ENCODE measurements at places on chromosomes 3 and 15.

- no peak for DNase-seq
Observed at GRCh38 chr15:81885135-81885534, 160.7 kb downstream of the MEX3B start.

DNA sequence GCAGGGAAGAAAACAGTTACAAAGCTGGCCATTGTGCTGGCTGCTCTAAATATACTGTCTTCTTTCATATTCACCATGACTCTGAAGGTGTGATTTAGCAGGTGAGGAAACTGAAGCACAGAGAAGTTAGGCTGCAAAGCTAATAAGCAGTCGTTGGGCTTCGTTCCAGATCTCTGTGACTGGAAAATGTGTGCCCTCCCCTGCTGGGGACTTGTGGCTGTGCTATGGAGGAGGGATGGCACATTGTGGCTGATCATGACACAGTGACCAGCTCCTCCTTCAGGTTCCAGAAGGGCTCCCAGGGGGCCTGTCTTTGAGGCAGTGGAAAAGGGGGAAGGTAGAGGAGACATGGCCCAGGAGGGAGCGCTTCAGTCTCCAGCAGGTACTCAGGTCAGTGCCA, 19.2 kb downstream of the PXK start:
- DNase-seq: no peak

DNA sequence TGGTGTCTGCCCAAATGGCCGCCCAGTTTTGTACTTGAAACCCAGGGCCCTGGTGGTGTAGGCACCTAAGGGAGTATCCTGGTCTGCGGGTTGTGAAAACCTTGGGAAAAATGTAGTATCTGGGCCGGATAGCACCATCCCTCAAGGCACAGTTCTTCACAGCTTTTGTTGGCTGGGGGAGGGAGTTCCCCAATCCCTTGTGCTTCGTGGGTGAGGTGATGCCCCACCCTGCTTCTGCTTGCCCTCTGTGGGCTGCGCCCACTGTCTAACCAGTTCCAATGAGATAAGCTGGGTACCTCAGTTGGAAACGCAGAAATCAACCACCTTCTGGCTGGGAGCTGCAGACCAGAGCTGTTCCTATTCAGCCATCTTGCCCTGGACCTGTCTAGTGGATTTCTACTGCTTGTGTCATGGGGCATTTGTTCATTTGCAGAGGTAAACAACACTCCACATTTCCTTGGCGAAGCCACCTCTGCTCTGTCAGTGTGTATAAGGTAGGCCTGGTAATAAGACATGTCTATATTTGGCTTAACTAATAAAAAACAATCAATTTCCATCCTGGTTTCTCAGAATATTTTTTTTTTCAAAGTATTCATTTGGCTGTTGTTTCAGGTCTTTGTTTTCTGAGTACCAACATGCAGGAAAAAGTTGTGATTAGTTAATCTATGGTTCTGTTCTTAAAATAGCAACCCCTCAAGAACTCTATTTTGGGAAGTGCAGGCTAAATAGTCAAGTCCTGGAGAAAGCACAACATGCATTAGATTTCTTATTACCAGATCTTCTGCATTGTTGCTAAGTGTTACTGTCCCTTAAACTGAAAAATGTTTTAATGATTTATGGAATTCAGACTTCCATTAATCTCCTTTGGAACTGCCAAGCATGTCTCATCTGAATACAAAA, 304.3 kb downstream of the ZIC1 start:
- no peak for DNase-seq

DNA sequence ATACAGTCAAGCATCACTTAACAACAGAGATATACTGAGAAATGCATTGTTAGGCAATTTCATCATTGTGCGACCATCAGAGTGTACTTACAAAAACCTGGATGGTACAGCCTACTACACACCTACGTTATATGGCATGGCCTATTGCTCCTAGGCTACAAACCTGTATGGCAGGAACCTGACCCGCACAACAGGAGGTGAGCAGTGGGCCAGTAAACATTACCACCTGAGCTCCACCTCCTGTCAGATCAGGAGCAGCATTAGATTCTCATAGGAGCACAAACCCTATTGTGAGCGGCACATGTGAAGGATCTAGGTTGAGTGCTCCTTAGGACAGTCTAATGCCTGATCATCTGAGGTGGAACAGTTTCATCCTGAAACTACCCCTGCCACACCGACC, 89.7 kb downstream of the SCAPER start:
- no peak for DNase-seq

DNA sequence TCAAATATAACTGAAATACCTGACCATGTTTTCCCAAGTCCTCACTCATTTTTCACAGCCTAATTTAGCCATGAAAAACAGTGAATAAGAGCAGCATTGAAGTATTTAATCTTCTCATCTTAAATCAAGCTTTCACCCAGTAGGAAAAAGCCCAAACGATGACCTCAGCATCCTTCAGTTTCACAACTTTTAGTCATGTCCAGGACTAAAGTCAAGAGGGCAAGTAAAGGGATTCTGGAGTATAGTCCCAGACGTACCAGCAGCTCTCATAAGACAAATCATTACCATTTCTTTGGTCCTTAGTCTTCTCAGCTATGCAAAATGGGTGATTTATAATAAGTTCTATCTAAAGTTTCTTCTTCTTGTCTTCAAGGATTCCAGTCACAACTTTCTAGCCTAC, 237.3 kb downstream of the IL5RA start:
- DNase-seq: no peak

DNA sequence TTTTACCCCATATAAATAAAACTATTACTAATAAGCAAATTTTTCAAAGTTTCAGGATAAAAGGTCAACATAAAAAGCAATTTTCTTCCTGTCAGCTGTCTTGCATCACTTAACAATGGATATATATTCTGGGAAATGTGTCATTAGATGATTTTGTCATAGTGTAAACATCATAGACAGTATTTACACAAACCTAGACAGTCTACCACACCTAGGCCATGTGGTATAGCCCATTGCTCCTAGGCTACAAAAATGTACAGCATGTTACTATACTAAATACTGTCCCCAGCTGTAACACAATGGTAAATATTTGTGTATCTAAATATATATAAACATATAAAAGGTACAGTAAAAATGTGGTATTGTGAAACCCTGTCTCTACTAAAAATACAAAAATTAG, 156.7 kb downstream of the ANO10 start:
- DNase-seq: no peak

DNA sequence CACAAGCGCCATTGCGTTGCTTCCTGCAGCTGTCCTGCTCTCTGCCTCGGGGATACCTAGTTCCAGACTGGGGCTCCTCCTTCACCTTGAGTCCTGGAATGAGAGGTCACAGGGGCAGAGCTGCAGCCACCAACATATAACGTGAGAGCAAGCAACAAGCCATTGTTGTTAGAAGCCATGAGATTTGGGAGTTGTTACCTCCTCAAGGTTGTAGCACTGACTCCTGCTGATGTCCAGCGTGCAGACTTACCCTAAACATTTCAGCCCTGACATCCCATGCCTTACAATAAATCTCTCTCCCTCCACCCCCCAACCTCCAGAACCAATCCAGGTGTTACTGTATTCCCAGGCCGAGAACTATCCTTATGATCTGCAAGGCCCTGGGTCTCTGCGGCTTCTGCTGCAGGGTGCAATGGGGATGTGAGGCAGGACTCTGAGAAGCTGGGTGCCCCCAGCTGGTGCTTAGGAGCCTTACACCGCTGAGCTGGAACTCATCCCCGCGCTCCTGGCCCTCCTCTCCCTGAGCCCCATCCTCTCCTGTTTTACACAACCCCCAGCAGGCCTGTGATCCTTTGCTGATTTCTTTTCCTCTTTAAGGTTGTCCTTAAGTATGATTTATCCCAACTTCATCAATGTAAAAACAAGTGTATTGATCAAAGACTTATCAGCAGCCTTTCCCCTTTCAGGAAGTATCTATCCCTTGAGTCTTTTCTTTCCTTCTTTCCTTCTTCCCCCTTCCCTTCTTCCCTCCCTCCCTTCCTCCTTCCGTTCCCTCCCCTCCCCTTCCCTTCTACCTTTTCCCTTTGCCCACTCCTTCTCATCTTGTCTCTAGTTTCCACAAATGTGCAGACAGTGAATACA, 84.2 kb upstream of the ABHD2 start:
- DNase-seq: no peak

GRCh38 chr3:152893647-152894046, 58.7 kb downstream of the P2RY1 start:
- DNase-seq: no peak

DNA sequence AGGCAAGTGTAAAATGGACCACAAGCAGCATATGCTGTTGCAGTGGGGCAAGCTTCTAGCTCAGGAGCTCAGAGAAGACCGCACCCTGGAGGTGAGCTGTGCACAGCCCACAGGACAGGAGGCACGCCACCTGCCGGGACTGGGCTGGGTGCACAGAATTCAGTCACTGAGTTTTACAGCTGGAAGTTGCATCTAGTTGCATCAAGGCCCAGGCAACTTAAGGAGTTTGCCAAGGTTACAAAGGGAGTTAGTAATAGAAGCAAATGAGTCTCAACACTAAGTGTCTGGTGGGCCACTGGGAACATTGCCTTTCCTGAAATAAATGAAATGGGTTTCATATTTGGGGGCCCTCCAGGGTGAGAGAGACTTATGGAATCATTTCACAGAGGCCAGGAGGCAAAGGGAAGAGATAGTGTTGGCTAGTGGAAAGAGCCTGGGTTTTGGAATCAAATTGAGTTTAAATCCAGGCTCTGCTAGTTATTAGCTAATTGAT, 36.0 kb upstream of the TIMP4 start:
- DNase-seq: no peak

- DNase-seq: no peak
Observed at GRCh38 chr15:83144771-83145170, 37.3 kb downstream of the TM6SF1 start.

DNA sequence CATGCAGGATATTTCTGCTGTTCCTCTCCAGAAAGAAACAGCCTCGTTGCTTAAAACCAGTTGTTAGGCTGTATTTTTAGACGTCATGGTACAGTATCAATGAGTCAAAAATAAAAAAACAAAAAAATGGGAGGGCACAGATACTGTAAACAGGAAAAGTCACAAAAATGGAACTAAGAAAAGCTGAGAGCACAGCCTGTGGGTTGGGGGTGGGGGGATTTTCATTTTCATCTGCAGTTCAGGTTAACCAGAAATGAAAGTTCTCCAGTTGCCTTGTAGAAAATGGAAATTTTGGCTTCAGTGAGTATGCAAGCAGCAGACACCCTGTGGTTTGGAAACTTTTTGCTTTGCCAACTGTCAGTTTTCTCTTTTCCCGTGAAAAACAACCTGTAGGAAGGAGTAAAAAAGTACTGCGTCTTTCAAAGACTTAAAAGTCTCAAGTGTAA, 59.0 kb downstream of the FRMD4B start:
- peak; percentile 21 for DNase-seq

- DNase-seq: no peak
Observed at GRCh38 chr3:132983143-132983770, 54.9 kb upstream of the TMEM108 start.

- DNase-seq: no peak
Observed at GRCh38 chr3:28544236-28544635, 195.6 kb upstream of the AZI2 start.

DNA sequence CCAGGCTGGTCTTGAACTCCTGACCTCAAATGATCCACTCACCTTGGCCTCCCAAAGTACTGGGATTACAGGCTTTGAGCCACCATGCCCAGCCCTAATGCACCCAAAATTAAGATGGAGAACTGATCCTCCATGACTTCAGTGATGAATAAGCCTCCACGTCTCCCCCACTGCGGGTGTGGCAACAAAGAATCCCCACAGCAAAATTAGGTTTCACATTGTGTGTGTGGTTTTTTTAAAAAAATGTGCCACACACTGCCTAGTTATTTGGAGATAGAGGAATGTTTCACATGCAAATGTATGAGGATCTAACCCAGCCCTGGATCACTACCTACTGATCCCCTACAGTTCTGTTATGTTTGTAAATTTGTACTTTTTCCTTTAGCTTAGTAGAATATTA, 17.3 kb downstream of the HDAC11 start:
- no peak for DNase-seq

- no peak for DNase-seq
Observed at GRCh38 chr15:70278644-70279043, 180.9 kb upstream of the TLE3 start.

- DNase-seq: no peak
Observed at GRCh38 chr3:139574026-139574947, 34.7 kb upstream of the RBP1 start.

- no peak for DNase-seq
Observed at GRCh38 chr3:27138562-27138961, 230.6 kb downstream of the NEK10 start.

DNA sequence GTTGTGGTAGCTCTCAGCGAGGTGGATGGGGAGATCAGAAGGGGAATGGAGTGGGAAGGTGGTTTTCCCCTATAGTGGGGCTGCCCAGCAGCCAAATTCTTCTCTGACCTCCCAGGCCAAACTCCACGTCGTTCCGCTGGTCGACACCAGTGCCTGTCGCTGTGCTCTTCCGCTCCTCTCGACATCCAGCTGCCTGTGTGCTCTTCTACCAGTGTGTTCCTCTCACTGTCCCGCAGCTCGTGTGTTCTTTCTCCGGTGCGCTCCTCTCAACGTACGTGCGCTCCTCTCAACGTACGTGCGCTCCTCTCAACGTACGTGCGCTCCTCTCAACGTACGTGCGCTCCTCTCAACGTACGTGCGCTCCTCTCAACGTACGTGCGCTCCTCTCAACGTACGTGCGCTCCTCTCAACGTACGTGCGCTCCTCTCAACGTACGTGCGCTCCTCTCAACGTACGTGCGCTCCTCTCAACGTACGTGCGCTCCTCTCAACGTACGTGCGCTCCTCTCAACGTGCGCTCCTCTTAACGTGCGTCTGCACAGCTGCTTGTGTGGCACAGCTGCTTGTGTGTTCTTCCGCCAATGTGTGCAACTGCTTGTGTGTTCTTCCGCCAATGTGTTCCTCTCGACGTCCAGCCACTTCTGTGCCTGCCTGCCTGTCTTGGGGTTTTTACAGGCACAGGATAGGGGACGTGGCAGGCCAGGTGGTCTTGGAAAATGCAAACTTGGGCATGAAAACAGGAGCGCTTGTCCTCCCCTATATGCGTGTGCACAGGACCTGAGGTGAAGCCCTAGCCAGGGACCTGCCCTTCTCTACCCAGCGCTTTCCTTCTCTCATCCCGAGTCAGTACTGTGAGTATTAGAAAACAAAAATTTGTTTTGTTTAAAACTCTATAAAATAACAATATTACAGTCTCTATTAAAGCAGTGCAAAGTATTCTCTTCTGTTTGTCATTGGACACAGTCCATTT, 991.1 kb downstream of the GBE1 start:
- peak; percentile 8 for DNase-seq

DNA sequence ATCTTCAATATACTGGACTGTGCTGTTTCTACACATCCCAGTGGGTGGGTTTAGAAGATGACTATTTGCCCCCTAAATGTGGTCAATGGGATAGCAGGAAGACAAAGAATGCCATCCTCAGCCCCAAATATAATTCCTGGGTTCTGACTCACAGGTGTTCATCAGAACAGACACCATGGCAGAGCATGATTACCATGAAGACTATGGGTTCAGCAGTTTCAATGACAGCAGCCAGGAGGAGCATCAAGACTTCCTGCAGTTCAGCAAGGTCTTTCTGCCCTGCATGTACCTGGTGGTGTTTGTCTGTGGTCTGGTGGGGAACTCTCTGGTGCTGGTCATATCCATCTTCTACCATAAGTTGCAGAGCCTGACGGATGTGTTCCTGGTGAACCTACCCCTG, 3.0 kb downstream of the CXCR6 start:
- DNase-seq: no peak

GRCh38 chr15:66270932-66271331, 17.4 kb upstream of the MEGF11 start:
- DNase-seq: no peak
